Activated T-cell treated with anti-CD3 and anti-CD28 coated beads, Interleukin-2, amount 50 U/mL, for 4 hours (primary cell): ENCODE measurements at places on chromosomes 7 and 10. TPM values are rescaled to one million over a fixed set of nuclear protein-coding genes. Genes with fewer than 3 reads are reported as not detected.

- DNase-seq: no peak
Observed at GRCh38 chr10:1229116-1229515, 172.9 kb downstream of the WDR37 start.

CHST15 gene
- 0.11 TPM for total RNA-seq

DNA sequence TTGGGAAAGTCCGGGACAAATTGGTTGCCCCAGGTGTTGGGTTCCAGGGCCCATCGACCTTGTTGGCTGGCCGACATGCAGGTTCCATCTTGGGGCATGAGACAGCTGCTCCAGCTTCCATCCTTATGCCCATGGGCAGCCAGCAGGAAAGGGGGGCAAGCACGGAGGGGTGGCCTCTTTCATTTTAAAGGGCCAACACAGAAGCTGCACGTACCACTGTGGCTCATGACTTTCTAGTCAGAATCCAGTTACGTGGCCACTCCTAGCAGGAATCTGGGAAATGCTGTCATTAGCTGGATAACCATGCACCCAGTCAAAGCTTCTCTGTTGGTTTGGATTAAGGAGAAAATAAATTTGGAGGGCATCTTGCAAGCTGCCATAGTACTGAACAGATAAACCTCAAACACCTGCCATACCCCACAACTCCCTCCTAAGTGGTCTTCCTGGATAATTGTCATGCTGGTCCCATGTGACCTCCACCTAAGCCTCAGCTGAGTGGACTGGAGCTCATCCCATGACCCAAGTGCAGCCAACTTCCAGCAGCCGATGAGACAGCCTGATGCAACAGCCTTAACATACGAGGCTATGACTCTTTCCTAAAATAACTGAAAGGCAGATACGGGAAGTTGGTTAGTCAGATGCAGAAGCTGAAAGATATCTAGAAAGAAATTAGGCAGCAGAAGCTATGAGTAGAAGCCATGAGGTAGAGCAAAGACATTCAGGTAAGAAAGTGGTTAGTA is 21.4 kb upstream of the GSDME start:
- DNase-seq: no peak

NEUROD6 gene
- total RNA-seq: not detected

GRCh38 chr7:5779141-5779540 is 2.3 kb downstream of the RNF216 start:
- no peak for DNase-seq

- no peak for DNase-seq
Observed at GRCh38 chr7:82965088-82966036, 197.3 kb downstream of the PCLO start.

KIF11 gene
- 4.6 TPM for total RNA-seq
